ENCODE measurements at places on chromosomes 7 and 10.

- DNase-seq = no peak
Measured at GRCh38 chr7:67725423-67725822, 728.8 kb downstream of the TYW1 start.

- DNase-seq = no peak
Measured at GRCh38 chr7:89160107-89160506, 364.6 kb upstream of the TEX47 start.

DNA sequence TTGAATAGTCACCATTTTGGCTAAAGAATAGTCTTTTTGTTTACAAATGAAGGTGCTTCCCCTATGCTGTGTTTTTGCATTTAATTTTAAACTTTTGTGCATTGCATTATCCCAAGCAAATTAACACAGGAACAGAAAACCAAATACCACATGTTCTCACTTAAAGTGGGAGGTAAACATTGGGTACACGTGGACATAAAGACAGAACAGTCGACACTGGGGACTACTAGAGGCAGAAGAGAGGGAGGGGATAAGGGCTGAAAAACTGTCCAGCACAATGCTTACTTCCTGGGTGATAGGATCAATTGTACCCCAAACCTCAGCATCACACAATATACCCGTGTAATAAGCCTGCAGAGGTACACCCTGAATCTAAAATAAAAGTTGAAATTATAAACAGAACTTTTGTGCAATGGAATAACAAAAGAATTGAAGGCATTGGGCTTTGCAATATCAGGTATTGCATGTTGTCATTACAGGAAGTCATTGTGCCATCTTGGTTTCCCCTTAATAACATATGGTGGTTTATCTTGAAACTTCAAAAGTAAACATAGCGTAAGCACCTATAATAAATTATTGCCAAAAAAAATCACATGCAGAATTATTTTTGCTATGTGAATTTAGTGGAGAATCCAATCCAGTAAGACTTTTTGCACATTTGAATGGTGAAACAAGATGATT is 16.1 kb downstream of the ADD3 start:
- DNase-seq = no peak

GRCh38 chr10:21257919-21258318 is 267.6 kb downstream of the SKIDA1 start:
- DNase-seq = no peak

GRCh38 chr10:78464856-78465267 is 431.2 kb downstream of the RPS24 start:
- DNase-seq = no peak

DNA sequence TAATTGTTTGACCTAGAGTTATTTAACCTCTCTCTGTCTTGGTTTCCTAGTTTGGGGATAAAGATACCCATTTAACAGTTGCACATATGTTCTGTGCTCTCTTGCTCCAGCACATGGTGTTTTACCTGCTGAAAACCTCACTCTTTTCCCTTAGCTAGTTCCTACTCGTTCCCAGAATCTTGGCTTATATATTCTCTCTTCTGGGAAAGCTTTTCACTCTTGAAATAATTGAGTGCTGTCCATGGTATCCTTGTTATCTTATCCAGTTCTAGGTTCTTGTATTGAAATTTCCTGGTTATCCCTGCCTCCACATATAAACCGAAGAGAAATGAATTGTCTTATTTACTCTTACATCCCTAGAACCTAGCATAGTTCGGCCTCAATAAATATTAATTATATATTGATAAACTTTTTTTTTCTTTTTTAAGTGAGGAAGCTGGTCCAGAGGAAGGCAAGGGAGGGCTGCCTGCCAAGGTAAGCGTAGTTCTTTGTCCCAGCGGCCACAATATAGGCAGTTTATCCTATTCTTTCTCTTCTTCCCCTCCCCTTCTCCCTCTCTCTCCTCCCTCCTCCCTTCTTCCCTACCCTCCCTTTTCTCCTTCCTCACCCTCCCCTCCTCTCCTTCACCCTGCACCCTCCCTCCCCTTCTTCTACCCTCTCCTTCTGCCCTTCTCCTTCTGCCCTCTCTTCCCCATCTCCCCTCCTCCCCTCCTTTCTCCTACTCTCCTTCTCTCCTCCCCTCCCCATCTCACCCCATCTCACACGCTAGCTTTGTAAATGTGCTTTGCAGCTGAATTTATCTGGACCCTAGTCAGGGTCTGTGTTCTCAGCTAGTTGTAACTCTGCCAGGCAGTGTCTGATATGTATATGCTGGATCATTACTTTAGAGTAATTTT is 7.9 kb downstream of the WEE2 start:
- no peak for DNase-seq

- no peak for DNase-seq
Measured at GRCh38 chr7:116966601-116967000, 13.3 kb downstream of the ST7 start.

- no peak for DNase-seq
Measured at GRCh38 chr7:30968747-30969603, 5.2 kb downstream of the GHRHR start.

GRCh38 chr7:106795877-106796231 is 69.2 kb upstream of the PIK3CG start:
- no peak for DNase-seq

- DNase-seq = no peak
Measured at GRCh38 chr10:104664205-104664604, 23.1 kb downstream of the SORCS3 start.

DNA sequence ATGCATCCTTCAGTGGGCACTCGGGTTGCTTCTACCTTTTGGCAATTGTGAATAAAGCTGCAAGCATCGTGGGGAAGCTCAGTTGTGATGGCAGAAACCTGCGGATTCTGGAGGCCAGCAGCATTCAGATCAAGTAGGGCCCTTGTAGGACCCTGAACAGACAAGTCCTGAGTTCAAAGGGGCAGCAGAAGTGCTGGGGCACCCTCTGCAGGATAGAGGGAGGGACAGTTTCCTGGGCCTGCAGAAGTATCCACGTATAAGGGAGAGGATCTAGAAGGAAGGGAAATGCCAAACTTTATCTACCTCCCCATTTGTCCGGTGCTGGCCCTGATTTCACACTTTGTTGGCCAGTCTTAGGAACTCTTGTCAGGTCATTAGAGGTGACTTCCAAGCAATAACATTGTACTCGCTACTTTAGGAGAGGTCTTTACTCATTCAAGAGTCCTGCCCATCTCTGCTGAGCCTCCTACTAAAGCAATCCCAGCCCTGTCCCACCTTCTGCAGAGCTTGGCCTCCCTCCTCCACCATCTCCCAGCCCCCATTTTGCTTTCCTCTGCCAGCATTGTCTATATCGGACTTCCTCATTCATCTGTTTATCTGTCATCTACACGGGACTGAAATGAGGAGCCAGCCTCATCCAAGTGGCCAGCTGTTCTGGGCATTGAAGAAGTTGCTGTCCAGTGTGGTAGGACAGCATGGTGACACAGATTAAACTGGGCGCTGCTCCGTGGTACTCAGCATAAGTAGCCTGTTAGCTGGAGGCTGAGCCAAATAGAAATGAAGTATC is 26.6 kb upstream of the R3HCC1L start:
- DNase-seq = no peak

- DNase-seq = no peak
Measured at GRCh38 chr7:50677638-50677996, 105.1 kb downstream of the GRB10 start.

GRCh38 chr10:29530112-29530976 is 104.4 kb downstream of the SVIL start:
- DNase-seq = no peak

DNA sequence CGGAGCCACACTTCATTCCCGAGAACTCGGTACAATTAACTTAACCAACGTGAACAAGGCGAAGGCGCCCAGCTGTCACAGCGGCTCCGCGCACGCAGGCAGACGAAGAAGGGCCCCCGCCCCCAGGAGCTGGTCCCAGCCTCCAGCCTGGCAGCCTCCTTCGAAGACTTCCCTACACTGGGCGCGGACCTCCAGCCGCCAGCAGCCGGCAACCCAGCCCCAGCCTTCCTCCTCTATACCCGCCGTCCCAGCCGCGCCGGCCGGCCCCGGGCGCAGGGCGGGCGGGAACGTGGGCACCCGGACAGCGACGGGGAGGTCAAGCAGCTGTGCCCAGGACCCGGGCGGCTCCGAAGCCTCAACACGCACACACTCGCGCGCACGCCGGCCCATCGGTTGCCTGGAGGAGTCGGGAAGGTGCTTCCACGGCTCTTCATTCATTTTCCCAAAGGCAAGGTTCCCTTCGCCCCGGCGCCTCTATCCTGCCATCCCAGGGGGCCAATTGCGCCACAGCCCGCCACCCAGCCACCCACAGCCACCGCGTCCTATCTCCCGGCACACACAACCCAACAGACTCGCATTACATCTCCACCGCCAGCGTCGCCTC is 1.6 kb downstream of the CHST15 start:
- no peak for DNase-seq

DNA sequence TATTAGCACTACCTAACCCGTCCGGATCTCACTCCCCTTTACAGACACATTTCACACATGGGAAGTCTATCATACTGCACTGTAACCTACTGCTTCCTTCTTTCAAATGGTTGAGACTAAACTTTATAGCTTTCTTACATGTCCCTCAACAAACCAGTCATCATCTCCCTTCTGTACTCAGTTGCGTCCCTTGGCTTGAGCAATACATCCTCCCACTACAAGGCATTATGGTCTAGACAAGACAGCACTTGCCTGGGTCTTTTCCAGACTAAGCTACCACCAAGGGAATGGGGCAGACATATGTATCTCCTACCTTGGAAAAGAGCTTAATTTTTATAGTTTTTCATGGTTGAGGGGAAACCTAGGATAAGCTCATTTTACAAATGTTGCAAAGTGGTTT is 575.2 kb downstream of the KCNMA1 start:
- DNase-seq = no peak

- DNase-seq = no peak
Measured at GRCh38 chr7:43372676-43373355, 210.1 kb upstream of the STK17A start.

- DNase-seq = no peak
Measured at GRCh38 chr10:60618861-60619260, 159.4 kb upstream of the CDK1 start.

DNA sequence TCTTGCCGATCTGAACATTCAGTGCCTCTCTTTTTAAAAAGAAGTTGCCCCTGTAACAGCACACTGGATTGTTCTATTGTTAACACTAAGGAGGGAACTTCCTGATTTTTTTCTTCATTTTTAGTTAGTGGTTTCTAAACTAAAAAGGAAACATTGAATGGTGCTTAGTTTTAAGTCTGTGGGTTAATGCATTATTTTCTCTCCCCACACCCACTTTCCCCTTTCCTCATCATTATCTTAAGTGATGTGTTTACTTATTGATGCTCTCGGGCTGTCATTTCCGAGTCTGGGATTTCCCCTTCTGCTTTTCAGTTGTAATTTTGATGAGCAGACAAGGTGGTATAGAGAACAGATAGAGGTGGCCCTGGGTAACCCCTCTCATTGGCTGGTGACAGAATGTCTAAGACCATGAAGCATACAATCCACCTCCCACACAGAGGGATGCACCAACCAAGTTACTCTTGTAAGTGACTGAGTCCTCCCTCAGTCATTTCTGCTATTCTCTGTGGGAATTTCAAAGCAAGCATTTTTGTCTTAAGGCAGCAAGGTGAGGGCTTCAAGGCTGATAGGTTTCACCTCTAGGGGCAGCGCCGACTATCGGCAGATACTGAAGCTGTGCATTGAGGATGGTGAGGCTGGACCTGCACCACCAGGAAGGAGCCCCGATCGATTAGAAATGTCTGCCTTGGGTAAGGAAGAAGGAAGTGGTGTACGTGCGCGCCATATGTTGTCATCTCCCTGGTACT is 49.5 kb downstream of the CHN2 start:
- DNase-seq = peak; percentile 9

- no peak for DNase-seq
Measured at GRCh38 chr10:43249151-43249961, 17.5 kb downstream of the RASGEF1A start.

DNA sequence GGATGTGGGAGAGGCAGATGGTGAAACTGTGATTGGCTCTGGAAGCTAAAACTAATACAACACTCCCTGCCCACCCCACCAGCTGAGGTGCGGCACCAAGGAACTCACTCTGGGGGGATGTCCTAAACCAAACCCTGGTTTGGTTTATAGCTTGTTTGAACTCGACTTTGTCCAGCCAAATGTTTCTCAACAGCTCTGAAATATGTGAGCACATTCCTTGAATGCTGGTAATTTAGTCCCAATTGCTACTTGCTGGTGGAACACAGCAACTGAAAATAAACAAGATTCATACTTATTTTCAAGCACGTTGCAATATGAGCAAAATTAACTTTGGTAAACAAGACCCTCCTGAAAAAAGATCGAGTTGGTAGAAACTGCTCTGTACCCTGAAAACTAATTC is 39.7 kb upstream of the CARD11 start:
- DNase-seq = no peak

- no peak for DNase-seq
Measured at GRCh38 chr10:117948493-117948892, 98.2 kb downstream of the RAB11FIP2 start.

DNA sequence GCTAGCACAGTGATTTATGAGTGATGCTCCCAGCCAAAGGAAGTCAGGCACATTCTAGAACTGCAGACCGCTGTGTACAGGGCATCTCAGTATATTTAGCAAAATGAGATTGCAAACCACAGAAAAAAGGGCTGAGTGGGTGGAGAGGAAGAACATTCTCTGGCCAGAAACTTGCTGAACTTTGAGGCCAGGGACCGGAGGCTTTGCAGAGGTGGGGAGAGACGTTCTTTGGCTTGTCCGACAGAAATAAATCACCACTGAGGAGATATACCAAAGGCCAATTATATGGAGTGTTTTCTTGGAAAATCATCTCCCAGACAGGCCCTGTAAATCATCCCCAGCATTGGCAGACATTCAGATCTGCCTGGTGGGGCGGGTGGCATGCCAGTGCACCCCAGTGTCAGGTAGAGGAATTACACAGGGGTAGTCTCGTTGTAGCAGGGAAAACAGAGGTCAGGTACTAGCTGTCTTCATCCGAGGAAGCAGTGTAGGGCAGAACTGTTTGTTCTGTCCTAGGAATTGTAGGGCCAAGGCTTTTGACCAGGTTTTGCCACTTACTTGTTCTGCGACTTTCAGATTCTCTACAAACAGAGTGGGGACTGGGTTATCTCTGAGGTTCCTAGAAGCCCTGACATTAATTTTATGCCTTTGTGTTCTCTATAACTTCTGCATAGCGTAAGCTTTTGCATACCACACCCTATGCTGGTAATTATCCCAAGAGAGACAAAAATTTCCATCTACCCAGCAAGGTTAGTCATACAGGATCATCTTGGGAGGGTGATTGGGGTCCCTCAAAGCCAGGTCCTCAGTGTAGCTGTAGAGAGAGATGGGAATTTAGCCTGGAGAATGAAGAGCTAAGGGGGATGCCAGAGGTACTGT is 655.6 kb downstream of the LRMDA start:
- no peak for DNase-seq

DNA sequence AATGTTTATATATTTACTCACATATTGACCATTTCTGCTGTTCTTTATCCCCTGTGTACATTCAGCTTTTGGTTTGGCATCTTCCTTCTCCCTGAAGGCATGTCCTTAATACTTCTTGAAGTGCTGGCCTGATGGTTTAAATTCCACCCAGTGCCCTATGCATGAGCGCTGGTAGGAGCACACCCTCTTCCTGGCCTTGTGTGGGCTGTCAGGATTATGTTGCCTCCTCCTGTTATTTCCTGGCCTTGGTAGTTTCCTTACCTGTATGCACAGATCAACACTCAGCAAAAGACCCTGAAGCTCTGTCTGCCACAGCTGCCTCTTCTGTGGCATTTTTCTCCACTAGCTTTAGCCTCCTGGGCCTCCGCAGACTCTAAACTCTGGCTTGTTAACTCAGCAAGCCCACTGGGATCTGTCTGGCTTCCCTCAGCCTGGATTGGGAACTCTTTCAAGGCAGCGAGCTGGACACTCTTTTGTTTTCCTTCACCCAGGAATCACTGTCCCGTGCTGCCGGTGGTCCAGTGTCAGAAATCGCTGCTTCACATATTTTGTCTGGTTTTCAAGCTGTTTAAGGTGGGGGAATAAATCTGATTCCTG is 595.2 kb downstream of the SDK1 start:
- DNase-seq = no peak
